Esophagus squamous epithelium (tissue), 5 donors: ENCODE measurements at places on chromosomes 7 and 10.

DNA sequence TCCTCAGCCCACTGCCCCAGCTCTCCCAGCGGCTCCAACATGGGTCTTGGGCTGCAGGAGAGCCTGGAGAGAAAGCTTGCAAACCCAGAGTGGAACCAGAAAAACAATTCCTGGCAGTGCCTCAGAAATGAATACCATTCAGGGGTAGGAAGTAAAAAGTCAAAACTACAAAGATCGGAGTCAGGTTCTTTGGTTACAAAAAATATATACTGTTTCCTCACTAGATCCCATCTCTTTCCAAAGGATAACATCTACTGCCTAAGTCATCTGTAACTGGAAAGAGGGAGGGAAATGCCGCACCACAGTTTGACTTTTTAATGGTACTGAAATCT is 14.9 kb downstream of the CREB3L2 start:
- DNase-seq = no peak

GRCh38 chr7:136869001-136869961 is 829 bp downstream of the CHRM2 start:
- no peak for DNase-seq

DNA sequence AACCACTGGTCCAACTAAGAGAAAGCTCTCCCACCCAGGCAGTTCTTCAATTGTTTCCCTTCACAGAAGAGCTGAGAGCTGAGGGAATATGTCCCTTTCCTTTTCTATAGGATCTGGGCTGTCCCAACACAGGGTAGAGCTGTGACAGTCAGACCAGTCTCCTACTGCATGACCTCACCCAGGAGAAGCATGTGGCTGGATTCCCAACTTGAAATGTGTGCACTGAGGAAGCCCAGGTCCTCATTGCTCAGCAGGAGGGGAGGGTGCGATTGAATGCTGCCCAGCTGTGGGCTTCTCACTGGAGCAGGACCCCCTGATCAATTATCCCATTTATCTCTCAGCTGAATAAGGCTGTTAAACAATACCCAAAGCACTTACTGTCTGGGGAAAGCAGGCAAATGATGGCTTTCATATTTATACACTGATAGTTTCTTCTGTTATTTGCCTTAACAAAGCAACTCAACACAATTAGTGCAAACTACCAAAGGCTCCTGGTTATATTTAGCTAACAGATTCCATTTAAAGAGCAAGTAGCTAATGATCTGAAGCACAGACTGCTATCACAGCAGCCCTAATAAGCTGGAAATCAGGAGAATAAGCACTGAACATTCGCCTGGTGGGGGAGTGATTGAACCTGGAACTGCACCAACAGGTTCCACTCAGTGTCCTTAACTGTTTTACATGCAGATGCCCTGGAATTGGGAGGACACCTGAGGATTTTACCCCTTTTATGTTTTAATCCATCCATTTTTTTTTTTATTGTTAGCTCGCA is 508.8 kb downstream of the CCSER2 start:
- DNase-seq = no peak

- DNase-seq = no peak
Measured at GRCh38 chr7:157682064-157682945, 345.5 kb downstream of the DNAJB6 start.

- no peak for DNase-seq
Measured at GRCh38 chr7:2602406-2603043, 29.3 kb upstream of the TTYH3 start.

GRCh38 chr7:19066170-19066569 is 51.3 kb downstream of the TWIST1 start:
- no peak for DNase-seq

- DNase-seq = no peak
Measured at GRCh38 chr7:44511236-44511635, 20.8 kb upstream of the NUDCD3 start.

GRCh38 chr7:106583100-106583499 is 77.9 kb downstream of the CCDC71L start:
- no peak for DNase-seq
